Muscle of arm (tissue), 14 donors: ENCODE measurements at places on chromosomes 16 and 17. TPM values are rescaled to one million over a fixed set of nuclear protein-coding genes. Genes with fewer than 3 reads are reported as not detected.

The SHISA9 gene
- polyA plus RNA-seq, result 0.15 TPM

The KLHL11 gene
- polyA plus RNA-seq, result 6.3 TPM

The ARL5C gene
- not detected for polyA plus RNA-seq

The GFOD2 gene
- 16.6 TPM for polyA plus RNA-seq

The SPATA32 gene
- not detected for polyA plus RNA-seq

The MYH8 gene
- 2,329 TPM for polyA plus RNA-seq

The C16orf96 gene
- not detected for polyA plus RNA-seq

The ANKFY1 gene
- polyA plus RNA-seq, result 48.3 TPM

The SLC13A2 gene
- not detected for polyA plus RNA-seq

DNA sequence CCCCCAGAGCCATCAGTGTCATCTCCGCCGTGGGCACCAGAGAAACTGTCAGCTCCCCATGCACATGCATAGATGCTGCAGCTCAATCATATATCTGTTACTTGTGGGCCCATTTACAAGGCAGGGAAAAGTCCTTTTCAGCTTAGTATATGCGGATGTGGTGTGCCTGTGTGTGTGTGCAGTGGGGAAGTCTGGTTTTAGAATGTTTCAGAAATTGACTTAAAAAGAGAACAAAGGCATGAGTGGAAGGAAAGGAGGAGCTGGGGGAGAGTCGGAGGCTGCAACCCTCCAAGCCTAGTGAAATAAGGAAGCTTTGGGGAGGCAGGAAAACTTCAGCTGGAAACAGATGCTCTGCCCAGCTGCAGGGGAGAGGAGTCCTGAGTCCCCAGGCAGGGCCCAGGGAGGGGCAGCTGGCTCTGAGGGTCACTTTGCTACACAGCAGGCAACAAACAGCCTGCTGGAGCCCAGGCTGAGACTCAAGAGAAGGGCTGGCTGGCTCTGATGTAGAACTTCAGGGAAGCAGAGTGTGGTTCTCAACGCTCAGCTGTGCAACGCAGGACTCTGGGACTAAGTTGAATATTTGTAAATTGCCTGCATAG, 11.1 kb upstream of the CD300LD start:
- no peak for DNase-seq

DNA sequence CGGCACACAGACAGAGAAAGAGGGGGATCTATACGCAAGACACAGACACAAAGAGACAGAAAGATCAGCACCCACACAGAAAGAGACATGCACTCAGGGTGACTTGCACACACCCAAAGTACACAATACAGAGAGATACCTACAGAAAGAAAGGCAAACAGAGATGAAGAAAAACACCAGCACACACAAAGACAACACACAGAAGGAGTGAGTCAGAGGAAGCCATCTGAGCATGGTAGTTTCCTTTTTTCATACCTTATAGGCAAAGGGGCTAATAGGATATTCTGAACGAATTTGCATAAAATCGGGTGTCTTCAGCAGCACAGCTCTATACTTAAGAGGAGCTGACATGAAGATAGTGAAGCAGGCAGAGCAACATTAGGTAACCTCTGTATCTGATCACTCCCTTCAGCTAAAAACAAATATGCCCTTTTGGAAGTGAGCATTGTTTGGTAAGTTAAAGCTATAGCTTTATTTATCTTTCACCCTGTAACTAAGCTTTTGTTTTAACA, 198.6 kb downstream of the AATF start:
- no peak for DNase-seq

- no peak for DNase-seq
These were observed 77.9 kb downstream of the GOSR1 start for GRCh38 chr17:30554839-30555751.

GRCh38 chr17:48016112-48016511, 21.5 kb downstream of the COPZ2 start:
- DNase-seq, result no peak

DNA sequence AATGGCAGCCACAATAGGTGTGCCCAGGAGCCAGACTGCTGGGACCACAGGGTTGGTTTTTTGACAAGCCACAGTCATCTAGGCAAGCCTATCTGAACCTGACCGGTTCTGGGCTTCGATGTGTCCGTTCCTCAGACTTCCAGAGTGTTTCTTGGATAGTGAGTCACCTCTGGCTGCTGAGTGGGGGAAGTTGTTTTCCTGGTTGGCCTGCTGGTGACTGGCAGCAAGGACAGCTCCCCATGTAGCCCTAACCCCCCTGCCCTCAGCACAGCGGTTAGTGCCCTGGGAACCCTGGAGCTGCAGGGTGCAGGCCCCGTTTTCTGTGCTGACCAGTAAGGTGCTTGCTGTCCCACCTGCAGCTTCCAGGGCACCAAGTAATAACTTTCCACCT, 65.5 kb downstream of the PLD6 start:
- DNase-seq, result no peak

DNA sequence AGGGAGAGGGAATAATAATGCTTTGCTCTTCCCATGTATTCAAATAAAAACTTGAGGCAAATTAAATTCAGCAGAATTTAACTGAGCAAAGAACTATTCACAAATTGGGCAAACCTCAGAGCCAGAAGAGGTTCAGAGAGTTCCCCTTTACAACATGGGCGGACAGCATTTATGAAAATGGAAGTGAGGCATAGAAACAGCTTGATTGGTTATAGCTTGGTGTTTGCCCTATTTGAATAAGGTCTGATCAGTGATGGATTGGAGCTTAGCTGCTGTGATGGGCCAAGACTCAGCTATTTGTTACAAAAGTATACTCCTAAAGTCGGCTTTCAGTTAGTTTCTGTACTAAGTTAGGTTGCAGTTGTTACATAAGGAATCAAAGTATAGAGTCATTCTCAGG, 63.0 kb downstream of the TMEM100 start:
- DNase-seq, result no peak

- DNase-seq, result no peak
These were observed 133.7 kb upstream of the SEC14L1 start for GRCh38 chr17:77006971-77007649.

DNA sequence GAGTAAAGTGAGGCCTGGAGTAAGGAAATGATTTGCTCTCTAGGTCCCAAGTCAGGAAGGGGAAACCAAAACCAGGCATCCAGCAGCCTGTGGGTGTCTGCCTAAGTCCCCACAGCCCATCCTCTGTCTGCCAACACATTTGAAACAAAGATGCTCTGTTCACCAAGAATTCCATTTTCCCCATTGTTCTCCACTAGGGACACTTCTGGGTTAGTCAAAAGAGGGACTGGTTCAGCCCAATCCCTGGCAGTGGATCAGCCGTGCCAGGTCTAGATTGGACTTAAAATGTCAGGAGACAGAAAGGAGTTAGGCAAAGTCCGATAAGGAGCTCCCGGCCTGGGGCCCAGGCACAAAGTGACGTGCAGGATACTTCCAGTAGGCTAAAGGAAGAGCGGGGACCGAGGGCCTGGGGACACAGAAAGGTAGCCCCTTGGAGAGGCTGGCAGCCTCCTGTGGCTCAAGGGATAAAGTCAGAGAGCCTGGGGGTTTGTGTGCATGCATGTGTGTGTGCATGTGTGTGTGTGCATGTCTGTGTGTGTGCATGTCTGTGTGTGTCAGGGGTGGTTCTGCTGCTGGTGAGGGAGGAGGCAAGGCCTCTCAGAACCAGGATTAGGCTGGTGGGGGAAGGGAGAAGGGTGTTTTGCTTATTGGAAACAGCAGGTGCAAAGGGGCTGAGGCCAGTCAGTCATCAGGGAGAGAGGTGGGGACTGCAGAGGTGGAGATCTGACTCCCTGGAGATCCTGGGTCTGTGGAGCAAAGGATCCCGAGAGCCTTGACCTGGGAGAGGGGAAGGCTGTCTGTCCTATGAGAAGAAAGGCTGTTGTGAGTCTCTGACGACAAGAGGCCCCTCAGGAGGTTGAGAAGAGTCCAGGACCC, 41.7 kb upstream of the IL34 start:
- DNase-seq, result no peak

GRCh38 chr16:47584464-47585225, 123.5 kb downstream of the PHKB start:
- DNase-seq, result no peak

DNA sequence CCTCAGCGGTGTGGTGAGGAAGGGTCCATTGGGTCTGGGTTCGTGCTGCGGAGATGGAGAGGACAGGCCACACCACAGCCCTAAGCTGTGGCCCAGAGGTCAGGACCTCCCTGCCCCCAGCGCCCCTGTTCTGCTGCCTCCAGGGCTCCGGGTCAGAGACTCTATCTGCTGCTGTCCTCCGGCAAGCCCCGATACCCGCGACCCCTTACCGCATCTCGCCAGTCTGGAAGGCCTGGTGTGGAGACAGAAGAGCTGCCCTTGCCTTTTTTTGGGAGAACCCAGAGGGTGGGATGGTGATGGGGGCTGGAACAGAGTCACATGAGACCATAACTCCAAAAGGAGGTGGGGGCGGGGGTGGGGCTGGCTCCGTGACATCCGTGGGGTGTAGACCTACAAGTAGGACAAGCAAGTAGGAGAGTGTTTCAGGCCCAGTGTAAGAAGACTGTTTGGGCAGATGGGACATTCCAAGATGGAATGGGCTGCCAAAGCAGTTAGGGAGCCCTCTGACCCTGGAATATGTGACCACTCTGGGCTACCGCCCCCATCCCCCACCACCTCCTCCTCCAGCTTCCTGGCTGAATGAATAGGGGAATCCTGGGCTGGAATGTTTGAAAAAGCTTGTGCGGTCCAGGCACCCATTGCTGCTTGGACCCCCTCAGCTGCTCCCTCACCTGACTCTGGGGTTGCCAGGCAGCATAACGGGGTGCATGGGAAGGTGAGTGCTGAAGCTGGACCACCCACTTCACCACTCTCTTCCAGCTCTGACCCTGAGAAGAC, 1.4 kb downstream of the XYLT2 start:
- DNase-seq, result no peak

DNA sequence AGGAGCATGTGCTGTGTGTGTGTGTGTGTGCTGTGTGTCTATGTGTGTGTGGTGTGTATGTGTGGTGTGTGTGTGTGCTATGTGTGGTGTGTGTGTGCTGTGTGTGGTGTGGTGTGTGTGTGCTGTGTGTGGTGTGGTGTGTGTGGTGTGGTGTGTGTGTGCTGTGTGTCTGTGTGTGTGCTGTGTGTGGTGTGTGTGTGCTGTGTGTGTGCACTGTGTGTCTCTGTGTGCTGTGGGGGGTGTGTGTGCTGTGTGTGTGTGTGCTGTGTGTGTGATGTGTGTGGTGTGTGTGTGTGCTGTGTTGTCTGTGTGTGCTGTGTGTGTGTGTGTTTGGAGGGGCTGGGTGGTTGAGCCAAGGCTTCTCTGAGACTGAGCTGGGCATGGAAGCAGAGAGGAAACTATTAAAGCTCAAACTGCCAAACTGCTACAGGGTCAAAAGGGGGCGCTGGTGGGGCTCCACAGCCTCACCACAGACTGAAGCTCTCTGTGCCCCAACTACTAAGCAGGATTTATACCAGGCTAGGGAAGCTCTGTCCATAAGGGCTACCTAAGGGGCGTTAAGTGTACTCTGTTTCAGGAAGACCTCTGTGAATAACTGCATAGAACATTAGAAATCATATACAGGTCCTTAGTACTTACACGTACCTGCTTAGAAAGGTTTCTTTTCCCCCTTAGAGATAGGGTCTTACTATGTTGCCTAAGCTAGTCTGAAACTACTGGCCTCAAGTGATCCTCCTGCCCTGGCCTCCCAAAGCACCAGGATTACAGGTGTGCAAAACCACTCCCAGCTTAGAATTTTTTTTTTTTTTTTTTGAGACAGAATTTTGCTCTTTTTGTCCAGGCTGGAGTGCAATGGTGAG, 27.8 kb upstream of the GHDC start:
- peak; percentile 21 for DNase-seq

- DNase-seq, result no peak
These were observed 323.3 kb upstream of the TNRC6C start for GRCh38 chr17:77635176-77635575.

DNA sequence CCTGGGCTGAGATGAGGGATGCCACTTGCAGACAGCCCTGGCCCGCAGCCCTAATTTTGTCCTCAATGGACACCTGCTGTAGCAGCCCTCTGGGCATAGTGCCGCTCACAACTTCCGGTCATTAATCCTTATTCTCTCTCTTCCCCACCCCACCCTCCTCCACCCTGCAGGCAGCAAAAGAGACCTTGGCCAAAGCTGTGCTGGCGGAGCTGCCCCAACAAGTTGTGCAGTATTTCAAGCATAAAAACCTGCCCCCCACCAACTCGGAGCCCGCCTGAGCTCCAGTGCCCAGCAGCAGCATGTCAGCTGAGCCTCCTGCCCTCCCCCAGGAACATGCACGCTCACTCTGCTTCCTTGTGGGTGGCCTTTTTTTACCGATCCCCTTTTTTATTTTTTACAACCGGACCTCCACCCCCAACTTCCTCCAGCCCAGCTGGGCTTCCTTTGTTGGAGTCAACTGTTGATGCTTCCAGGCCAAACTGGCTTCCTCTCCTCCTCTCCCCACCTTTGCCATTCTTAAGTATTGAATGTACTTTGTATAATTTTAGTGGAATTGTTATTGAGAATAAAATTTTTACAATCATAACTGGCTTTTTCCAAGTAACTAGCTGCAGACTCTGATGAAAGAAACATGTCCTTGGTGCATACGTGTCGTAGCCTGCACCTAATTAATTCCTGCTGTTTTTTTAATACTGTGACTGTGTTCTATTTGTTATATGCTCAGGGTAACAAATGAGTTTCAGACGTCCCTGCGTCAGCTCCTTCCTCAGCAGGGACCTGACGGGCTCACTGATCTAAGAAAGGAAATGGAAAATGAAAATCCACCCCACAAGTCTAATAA, 38.2 kb downstream of the PSME3IP1 start:
- peak; percentile 57 for DNase-seq

- DNase-seq, result no peak
These were observed 135.2 kb downstream of the RPTOR start for GRCh38 chr17:80679816-80680215.

DNA sequence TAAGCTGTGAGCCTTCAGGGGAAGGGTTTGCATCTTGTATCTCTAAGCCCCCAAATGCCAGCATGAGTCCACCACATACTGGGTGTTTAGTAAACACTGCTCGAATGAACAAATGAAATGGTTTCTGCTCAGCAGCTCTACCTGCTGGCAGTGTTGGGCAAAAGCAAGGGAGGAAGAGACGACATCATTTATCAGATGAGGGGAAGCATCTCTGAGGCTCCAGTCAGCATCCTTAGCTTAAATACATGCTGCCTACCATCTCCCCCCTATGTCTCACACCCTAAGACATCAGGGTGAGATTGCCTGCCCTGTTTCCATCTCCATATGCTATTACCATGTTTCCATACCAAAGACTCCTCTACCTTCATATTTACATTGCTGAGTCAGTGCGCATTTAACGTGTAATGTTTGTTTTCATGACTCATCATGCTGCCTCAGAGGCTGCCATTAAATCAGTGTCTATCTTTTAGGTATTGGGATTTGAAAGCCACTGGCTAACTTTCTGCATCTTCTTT, 379.8 kb downstream of the UTP18 start:
- no peak for DNase-seq

- DNase-seq, result no peak
These were observed 25.4 kb upstream of the WSB1 start for GRCh38 chr17:27268394-27269085.
